ENCODE measurements at places on chromosomes 6 and 20. TPM values are rescaled to one million over a fixed set of nuclear protein-coding genes. Genes with fewer than 3 reads are reported as not detected.

The MAP3K7 gene
- total RNA-seq: 31.1 TPM

The SLC22A2 gene
- not detected for total RNA-seq

The KIF13A gene
- total RNA-seq: 49.7 TPM

DNA sequence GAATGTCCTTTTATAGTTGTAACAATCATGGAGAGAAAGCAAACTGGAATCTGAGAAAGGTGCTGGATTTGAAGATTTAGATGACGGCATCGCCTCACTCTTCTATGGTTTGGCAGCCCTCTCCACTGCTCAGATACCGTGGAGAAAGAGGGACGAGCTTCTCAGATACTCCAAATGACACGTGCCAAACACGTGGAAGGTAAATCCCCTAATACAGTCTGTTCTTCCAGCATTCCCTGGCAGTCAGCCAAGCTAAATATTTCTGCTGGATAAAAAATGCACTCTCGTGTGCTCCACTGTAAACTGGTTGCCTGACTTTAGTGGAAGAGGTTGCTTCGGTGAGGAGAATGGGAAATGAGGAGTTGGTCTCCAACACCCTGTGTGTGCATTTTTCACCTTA is 16.7 kb upstream of the PRDM1 start:
- DNase-seq: no peak

DNA sequence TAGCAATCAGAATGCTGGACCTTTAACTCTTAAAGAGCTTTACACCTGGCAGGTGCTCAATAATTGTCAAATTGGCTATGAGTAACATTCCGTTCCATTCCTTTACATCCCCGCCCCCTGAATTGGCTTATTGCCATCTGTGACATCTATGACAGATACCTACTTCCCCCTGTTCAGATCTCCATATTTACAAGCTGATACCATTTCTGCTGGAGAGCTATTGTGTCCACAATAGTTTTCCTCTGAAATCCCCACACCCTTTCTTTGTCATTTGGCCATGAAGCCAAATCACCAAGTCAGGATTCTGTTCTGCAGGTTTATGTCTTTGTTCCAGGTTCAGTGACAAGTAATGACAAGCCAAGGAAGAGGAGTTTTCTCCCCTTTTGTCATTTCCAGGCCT is 3.2 kb downstream of the CDH26 start:
- DNase-seq: no peak

- DNase-seq: no peak
These were observed 5.8 kb downstream of the C6orf120 start for GRCh38 chr6:169707772-169708171.

DNA sequence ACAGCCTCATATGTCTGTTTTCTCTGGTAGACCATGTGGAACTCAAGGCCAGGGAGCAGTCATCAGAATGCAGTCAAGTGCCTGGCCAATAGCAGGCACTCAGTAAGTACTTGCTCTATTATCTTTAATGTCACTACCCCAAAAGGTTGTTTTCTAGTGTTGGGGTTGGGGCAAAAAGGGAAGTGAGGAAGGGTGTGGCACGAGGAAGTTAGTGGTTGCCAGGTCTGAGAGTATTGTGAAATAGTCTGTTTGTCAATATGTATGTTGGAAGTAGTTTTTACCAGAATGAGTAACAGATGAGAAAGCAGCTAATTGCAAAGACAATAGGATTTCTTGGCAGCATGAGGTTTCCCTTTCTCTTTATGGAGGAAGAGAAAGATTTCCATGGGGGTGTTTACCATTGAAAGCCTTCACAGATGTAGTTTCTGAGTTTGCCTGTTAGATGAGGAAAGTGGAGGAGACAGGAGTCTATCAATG is 59.5 kb upstream of the ARMH2 start:
- DNase-seq: no peak

GRCh38 chr6:7973584-7973983 is 63.0 kb upstream of the TXNDC5 start:
- DNase-seq: no peak

DNA sequence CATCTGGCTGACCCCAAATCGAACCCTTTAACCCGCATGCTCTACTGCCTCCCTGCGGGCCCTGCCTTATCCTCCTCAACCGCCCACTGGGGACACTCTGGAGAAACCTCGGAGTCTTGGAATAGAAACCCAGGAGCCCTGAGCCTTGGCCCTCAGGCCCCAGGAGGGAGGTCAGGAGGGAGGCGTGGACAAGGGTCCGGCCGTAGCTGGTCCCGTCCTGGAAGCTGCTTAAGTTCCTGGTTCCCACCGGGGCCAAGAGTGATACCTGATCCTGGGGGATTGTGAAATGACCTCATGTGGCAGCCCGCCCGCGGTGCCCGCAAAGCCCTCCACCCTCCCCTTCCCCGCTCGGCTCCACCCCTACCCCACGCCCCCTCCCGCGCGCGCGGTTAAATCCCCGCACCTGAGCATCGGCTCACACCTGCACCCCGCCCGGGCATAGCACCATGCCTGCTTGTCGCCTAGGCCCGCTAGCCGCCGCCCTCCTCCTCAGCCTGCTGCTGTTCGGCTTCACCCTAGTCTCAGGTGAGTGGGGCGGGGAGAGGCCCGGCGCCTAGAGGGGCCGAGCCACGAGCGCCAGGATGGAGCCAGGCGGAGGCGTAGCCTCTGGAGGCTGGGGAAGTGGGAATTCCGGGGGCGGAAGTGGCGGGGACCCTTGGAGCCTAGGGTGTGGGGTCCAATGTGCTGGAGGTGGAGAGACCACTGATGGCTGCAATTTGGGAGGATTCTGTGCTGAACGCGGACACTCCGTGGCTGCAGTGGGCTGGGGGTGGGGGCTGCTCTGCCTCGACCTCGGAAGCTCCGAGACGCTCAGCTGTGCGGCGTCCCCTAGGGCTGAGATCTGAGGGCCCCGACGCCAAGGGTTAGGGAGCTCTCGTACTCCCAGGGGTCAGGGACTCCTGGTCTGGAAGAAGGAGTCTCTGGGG is at the start of gene WFDC2:
TSS of gene WFDC2 (plus strand) at position 418 of the 926 bp plus-strand sequence. CDS start at position 447, 29 bp downstream.
- no peak for DNase-seq

GRCh38 chr6:150194195-150194594 is 51.4 kb downstream of the PPP1R14C start:
- DNase-seq: no peak
